Stimulated activated CD4-positive, alpha-beta T cell treated with anti-CD3 and anti-CD28 coated beads, Interleukin-15, amount 100 ng/mL, for 1 hour (primary cell): ENCODE measurements at places on chromosomes 2 and 18.

- DNase-seq: no peak
Observed at GRCh38 chr18:58252166-58252565, 208.1 kb downstream of the NEDD4L start.

- no peak for DNase-seq
Observed at GRCh38 chr18:48364146-48364545, 45.0 kb downstream of the ZBTB7C start.

GRCh38 chr2:18473241-18474181 lies 86.9 kb downstream of the RDH14 start:
- DNase-seq: no peak

GRCh38 chr18:79300413-79300812 lies 95.3 kb upstream of the NFATC1 start:
- DNase-seq: no peak

- DNase-seq: no peak
Observed at GRCh38 chr2:44389895-44390294, 28.1 kb downstream of the CAMKMT start.

DNA sequence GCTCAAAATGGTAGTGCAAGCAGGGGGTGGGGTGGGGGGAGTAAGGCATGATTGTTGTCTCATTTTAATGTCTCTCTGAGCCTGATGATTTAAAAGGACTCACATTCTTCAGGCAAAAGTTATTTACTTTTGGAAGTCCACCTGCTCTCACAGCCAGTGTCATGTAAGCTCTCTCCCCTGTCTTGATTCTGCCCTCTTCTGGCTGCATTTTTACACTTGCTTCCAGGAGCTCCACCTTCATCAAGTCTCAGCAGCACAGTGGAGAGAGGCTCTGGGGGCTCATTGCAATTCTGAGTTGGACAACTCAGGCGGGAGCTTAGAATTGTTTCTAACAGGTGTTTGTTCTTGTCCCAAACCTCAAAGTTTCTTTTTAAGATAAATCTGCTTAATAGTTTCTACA lies 39.2 kb downstream of the GNAL start:
- DNase-seq: no peak

DNA sequence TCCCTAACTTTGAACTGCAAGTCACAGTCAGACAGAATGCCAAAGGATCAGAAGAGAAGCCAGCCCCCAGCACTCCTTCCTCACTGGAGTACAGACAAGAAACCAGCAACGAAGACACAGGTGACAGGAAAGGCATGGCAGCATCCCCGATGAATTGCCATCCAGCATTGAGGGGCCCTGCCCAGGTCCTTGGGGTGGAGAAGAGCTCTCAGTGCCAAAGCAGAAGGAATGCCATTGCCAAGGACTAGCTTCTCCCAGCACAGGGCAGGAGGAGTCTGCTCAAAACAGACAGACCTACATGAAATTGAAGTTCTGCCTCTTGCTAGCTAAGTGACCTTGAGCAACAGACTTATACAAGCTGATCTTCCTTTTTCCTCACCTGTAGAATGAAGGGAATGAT lies 220.1 kb downstream of the L3MBTL4 start:
- DNase-seq: no peak

DNA sequence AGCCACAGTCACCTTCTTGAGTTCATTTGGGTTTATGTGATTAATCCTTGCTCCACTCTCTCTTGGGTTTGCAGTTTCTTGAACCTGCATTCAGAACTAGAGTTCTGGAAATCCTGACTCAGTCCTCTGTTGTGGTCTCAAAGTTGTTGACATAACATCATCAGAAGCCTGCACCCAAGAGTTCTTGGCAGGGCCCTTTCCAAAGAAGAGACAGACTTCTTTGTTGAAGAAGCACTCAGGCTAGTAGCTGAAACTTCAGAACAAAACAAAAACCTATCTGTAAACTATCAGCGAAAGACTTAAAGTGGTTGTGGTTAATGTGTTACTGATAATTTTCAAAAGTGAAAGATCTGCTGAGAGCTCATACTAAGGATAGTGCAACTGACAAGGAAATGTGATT lies 120.8 kb downstream of the FAM168B start:
- no peak for DNase-seq

GRCh38 chr2:134818321-134818720 lies 20.1 kb upstream of the ACMSD start:
- no peak for DNase-seq

DNA sequence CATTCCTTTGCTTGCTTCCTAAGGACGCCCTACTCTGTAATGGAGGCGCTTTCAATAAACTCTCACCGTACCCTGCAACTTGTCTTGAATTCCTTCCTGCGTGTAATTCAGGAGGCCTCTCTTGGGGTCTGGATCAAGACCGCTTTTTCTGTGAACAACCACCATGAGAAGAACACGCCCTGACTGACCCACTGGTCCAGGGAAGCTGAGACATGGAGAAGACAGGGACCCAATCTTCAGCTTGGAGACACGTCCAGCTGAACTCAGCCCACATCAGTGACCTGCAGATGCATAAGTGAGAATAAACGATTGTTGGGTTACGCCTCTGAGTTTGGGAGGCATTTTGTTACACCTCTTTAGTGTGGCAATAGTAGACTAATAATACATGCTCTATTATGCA lies 7.8 kb upstream of the NARS1 start:
- DNase-seq: no peak

- DNase-seq: peak; percentile 95
Observed at GRCh38 chr2:241355983-241356870, at the start of gene FARP2. Gene FARP2 (plus strand): TSS chr2:241356285. CDS start chr2:241373108, 16,823 bp downstream.

- DNase-seq: no peak
Observed at GRCh38 chr2:49241501-49241900, 87.2 kb upstream of the FSHR start.

- DNase-seq: no peak
Observed at GRCh38 chr18:29874519-29875098, 1167.9 kb downstream of the DSC3 start.

- DNase-seq: no peak
Observed at GRCh38 chr2:54499661-54500060, 43.5 kb downstream of the SPTBN1 start.

DNA sequence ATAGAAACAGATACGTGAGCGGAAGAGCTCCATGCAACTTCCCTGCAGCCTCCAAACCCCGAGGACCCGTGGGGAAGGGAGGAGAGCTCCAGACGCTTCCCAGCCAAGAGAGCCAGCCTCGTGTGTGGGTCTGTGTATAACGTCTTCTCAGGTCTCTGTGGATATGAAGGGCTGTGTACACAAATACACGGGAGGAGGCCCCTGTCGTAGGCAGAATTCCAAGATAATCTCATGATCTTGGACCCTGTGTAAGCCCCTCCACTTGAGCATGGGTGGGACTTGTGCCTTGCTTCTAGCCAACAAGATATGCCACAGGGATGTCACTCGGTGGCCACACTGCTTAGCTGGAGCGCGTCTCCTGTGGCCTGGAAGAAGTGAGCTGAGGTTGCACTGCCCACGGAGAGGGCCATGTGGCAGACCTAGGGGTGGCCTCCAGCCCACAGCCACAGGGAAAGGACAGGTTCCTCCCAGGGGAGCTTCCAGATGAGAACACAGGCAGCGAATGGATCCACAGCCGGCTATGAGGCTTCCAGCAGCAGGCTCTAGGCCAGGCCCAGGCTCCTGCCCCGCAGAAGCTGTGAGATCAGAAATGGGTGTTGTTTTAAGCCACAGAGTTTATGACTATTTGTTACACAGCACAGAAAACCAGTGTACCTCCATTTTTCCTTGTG lies 15.6 kb upstream of the KLF11 start:
- no peak for DNase-seq

DNA sequence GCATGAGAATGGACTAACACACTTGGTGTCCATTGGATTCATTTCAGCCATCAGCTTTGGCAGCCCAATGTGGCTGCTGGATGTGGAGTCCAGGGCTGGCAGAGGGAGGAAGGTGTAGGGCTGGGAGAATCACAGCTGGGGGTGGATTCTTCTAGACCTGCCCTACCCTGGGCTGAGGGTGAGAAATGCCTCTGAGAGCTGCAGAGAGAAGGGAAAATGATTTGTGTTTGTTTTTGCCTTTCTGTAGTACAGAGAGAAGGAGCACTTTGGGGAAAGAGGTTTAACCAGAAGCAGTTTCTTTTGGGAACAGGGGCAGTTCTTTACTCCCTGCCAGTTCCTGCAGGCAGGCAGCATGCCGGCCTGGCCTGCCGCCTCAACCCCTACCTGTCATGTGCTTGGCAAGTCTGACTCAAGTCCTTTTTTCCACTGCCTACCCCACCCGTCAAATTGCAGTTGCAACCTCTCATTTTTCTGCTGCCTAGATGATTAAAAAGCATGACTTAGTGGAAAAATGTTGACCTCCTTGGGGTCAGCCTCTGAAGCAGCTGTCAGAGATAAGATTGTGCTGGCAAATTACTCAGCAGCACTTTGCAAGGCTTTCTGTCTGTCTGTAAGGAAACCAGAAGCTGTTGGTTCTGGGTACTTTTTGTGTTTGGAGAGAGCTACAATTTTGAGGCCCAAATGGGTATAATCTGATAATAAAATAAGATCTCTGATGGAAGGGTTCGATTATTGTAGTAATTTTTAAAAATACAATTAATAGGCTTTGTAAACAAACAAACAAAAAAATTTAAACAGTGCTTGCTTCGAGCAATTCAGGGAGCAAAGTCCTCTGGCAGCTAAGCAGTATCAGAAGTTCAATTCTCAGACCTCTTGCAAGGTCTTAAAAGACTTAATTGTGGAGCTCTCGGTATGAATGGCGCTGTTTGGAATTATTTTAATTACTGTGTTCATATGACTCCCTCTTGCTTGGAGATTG lies 21.7 kb downstream of the LBH start:
- peak; percentile 37 for DNase-seq

GRCh38 chr2:231926761-231927565 lies 767 bp upstream of the NPPC start:
- no peak for DNase-seq

DNA sequence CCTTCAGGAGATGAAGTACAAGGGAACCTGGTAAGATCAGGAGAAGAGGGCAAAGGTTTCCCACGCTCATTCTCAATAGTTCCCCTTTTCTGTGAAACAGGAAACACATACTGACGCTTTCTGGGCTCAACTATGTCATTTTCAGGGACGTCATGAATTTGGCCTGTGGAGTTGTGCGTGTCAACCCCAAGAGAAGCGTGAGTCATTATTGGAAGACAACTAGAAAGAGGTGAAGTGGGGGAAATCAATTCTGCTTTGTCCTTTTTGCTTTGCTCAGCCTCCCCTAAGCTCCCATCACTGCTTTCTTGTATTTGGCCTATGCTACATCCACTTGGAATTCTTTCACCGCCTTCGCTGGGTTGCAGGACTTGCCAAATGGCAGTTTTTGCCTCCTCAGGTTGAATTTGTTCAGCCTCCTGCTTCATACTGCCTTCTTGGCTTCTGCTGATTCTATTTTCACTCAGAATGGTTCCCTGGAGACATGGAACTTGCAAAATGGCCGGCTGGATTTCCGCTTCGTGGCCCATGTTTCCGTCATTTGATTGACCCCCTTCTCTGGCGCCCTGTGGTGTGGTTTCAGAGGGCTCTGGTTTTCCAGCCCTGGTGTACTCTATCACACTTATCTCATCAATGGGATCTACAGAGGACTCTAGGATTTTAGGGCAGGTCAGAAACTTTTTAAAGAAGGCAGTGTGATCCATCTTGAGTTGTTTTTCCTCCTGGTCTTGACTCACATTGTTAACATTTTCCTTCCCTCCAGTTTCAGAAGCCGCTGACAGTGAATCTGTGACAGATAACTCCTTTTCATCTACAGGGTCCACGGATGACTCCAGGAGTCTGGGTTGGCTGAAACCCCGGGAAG lies 93.3 kb downstream of the ALPK2 start:
- no peak for DNase-seq

- DNase-seq: no peak
Observed at GRCh38 chr2:145752091-145752806, 1232.3 kb upstream of the ZEB2 start.

GRCh38 chr2:20614201-20615067 lies 36.5 kb downstream of the HS1BP3 start:
- no peak for DNase-seq

DNA sequence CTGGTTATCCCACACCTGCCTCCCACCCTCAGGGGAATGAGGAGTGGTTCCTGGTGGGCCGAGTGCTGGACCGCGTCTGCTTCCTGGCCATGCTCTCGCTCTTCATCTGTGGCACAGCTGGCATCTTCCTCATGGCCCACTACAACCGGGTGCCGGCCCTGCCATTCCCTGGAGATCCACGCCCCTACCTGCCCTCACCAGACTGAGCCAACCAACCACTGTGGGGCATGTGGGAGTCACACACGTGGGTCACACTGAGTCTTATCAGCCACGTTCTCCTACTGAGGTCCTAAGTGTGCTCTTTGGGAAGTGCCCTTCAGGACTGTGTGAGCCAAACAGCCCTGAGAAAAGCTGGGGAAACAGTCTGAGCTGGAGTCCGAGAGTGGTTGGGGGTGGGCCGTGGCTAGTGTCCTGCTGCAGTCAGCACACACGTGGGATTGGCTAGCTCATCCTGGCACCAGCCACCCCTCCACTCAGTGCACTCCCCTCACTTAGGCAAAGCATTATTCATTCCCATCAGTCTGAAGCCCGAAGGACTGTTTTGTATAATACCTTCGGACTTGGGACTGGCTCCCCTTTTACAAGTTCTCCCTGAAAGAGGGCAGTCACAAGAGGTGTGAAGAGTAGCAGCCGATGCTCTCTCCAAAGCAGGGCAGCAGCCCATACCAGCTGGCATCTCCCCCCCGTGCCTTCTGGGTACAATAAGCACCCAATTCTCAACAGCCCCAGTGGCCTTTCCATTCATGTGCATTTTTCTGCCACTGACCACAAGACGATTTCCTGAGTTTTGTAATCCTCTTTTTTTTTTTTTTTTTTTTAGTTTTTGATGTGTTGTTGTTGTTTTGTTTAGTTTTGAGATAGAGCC lies 4.6 kb downstream of the TIGD1 start:
- DNase-seq: no peak

GRCh38 chr2:119710281-119710680 lies 31.3 kb downstream of the TMEM177 start:
- no peak for DNase-seq

- DNase-seq: no peak
Observed at GRCh38 chr2:109532728-109533076, 81.1 kb downstream of the SEPTIN10 start.

GRCh38 chr2:231094736-231095346 lies 30.0 kb downstream of the HTR2B start:
- DNase-seq: no peak

DNA sequence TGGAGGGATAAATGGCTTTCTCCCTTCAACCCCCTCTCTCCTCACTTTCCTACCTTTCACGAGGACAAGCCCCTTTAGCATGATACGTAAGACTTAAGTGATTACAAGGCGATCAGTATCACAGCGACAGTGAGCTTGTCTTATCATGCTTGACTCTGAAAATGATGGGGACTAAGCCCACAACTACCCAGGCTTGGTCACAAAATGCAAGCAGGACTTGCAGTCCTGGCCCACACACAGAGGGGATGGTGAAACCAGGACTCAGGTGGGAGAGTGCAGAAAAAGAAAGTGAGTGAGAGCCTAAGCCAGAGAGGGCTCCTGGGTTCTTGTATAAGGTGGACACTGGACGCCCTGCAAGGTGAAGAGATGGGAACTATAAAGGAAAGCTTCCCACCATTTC lies 95.7 kb upstream of the ARL4C start:
- no peak for DNase-seq
